ENCODE measurements at places on chromosomes 1 and 21.

DNA sequence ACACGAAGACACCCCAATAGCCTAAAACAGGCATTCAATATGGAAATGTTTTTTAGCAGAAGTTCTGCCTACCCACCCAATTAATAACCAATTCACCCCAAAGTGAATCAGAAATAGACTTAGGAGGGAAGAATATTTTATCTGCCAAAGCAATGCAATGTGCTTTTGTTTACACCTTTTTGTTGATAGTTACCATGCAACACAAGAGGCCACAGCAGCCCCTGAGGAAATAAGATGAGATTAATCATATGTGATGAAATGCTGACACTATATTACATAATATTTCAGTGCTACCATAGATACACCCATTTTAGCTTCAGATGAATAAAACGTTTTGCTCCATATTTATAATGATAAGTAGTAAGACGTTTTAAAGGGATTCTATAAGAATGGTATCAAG, 60.9 kb upstream of the RGS2 start:
- peak; percentile 10 for DNase-seq

GRCh38 chr21:33971492-33972013, 55.9 kb upstream of the ATP5PO start:
- no peak for DNase-seq

DNA sequence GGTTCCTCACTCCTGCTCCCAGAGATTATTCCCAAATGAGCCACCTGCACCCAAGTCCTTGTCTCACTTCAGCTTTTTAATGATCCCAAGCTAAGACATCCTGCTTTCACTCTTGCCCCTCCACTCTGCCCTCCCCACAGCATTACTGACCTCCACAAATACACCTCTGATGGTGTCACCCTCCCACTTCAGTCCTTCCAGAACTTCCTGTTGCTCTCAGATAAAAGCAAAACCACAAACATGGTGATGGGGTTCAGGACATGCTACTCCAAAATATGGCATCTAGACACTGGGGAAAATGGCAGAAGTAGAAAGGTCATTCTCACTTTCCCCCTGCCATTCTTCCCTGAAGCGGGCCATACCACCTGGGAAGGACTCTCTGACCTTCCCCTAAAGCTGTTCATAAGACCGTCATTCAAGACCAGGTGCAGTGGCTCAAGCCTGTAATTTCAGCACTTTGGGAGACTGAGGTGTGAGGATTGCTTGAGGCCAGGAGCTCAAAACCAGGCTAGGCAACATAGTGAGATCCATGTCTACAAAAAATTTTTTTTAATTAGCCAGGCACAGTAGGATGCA, 65.8 kb upstream of the KLHDC7A start:
- DNase-seq = no peak

- no peak for DNase-seq
These were observed 353.9 kb upstream of the PKN2 start for GRCh38 chr1:88330201-88330600.

DNA sequence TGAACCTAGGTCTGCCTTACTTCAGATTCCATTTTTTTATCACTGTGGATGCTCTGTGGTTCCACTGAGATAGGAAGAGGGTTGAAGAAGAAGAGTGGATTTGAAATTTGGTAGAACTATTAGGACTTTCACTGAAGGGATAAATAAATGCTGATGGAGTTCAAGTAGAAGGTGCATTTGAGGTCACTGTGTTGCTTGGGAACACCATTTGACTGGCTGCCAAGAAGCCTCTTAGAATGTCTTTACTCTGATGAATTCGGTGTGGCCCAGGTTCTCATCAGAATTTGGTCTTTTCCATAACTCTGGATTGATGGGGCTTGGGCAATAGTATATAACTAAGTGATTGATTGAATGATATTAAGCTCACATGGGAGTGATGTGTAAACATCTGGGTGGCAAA, 11.9 kb downstream of the XPR1 start:
- DNase-seq = no peak

DNA sequence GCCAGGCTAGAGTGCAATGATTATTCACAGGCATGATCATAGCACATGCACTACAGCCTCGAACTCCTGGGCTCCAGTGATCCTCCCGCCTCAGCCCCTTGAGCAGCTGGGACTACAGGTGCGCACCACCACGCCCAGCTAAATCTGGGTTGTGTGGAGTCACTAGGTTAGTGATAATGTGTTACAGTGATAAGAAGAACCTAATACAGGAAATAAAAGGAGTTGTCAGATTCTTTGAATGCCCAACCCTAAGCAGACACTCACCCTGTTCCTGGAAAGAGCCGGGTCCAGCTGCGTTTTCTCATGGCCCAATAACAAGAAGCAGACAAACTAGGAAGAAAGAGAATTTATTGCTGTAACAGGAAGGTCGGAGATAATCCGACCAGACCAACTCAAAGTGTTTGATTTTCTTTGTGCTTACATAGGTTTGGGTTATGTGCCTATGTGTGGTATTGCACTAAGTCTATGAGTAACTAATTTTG, 8.8 kb downstream of the IFNGR2 start:
- DNase-seq = no peak

DNA sequence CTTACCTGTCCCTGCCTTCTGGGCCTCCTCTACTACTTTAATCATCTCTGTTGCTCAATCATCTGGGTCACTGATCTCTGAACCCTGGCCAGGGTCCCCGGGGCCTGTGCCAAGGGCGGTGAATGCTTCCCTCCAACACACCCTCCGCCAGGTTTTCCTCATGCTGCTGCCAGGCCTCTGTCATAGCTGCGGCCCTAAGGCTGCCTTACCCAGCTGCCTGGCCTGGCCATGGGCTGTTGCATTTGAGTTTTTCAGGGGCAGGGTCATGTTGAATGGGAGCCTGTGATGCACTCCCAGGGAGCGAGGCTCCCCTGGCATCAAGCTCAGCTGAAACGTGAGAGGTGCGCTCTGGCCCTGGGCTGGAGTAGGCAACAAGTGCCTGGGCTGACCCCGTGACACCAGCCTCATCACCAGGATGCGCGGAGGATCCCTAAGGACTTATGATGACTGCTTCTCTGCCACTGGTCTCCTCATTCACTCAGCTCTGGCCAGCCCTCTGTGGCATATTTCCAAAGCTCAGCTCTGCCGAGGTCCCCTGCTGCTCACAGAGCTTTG, 7.6 kb downstream of the EDN2 start:
- DNase-seq = no peak
